ENCODE measurements at places on chromosomes 2 and 18.

GRCh38 chr2:10665833-10666232 is 23.9 kb downstream of the NOL10 start:
- DNase-seq = no peak

DNA sequence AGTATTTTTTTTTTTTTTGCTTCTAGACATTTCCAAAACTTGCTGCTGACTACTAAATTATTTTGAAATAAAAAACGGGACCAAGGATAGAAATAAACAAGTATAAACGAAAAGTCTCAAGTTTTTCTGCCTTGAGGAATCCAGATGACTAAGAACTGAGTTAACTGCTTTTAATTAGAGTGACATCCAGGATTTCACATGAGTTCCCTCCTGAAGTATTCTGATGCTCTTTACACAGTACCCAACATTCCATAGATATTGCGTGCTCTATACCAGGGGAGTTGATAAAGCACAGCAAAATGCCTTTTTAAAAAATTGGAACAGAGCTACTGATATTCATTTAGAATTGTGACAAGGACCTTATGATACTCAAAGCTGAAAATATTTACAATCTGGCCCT is 618.0 kb downstream of the CCDC85A start:
- no peak for DNase-seq

DNA sequence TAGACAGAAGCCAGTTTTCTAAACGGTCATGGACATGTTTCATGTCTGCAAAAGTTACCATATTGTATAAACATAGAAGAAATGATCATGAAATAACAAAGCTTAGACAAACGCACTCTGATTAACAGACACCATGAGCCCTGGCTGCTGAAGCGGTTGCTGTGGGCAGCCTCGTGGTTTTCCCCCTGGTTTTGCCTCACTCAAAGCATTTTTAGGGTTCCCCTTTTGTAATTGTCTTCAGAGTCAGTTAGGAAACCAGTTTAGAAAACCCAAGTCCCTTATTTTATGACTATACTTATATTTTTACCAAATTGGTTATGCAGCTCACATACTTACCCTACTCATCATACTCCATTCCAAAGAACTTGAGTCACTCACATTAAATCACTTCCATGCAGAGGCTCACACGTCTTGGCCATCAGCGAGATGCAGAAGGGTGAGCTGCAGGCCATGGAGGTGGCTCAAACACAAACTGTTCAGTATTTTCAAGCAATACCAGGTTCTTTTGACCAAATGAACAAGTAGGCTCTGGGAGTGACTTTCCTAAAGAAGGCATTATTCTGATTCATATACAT is 105.6 kb upstream of the SALL3 start:
- no peak for DNase-seq

GRCh38 chr2:111618978-111619902 is 264.8 kb downstream of the ANAPC1 start:
- no peak for DNase-seq

- no peak for DNase-seq
These were observed 244.3 kb downstream of the SETBP1 start for GRCh38 chr18:44924785-44925499.

DNA sequence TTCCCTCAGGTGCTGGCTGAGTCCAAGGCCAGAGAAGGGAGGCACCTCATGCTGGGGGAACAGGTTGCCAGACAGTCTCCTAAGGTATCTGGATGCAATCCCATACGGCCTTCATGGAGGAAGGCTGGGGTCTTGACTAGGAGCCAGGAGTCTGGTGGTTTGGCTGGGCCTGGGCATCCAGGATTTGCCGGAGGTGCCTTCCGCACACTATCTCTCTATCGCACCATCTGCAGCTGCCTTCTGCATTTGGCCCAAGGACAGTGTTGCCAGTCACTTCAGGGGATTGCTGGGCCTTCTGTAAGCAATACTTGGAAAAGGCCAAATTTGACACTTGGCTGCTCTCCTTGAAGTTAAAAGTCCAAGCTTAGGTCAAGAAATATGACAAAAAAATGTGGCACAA is 327.2 kb downstream of the EN1 start:
- no peak for DNase-seq

- DNase-seq = no peak
These were observed 261.3 kb upstream of the CCDC68 start for GRCh38 chr18:55220523-55220922.

- no peak for DNase-seq
These were observed 1.7 kb upstream of the CATIP start for GRCh38 chr2:218354850-218355443.

GRCh38 chr2:222878877-222879603 is 18.2 kb downstream of the ACSL3 start:
- no peak for DNase-seq

DNA sequence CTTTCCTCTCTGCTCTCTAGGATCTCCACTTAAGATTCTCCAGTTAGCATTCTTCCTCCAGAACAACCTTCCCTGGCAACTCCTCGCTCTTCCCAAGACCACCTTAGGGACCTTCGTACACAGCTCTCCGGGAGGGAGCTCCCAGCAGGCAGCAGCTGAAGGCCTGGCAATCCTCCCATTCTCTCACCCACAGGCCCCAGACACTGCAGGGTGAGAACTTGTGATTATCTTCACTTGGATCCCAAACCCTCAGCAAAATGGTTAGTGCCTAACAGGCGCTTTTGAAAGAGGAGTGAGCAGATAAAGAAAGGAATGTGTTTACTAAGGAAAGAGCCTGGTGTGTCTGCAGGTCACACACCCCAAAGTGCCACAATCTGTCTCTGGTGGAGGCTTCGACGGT is 83.8 kb upstream of the SNTG2 start:
- no peak for DNase-seq

GRCh38 chr2:197498235-197498936 is 1.3 kb downstream of the HSPD1 start:
- no peak for DNase-seq

- DNase-seq = no peak
These were observed 1888.3 kb upstream of the CELF4 start for GRCh38 chr18:39453882-39454281.

GRCh38 chr2:150081775-150082481 is 405.5 kb downstream of the RND3 start:
- no peak for DNase-seq

GRCh38 chr18:24530630-24531111 is 70.2 kb downstream of the HRH4 start:
- DNase-seq = no peak

DNA sequence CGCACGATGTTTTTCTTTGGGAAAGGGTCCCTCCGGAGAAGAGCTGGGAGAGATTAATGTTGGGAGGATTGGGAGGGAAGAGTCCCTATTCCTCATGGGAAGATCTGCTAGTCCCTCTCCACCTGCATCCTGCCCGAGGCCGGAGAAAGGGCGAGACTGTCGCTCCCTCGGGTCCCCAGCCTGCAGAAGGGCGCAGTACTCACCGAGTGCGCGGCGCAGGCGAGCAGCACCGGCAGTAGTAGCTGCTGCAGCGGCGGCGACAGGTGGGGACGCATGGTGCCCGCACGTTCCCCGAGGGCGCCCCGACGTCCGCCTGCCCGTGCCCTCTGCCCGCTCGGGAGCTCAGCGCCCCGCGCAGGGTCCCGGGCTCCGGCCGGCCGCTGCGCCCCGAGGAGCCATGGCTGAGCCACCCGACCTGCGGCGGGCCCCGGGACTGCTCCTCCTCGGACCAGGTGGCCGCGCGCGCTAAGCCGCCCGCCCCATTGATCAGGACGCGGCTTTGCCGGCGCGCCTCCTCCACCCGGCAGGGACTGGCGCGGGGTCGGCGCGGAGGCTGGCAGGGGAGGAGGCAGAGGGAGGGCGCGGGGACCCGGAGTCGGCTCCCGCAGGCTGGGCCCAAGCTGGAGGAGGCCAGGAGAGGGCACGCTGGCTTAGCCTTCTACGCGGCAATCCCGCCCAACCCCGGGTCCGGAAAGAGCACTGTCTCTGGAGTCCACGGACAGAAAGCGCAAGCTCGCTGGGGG is at the start of gene SCTR:
Gene SCTR, minus strand, starts transcription at position 532 of the 743 bp plus-strand sequence. Its CDS starts 257 bp downstream, at position 275.
- DNase-seq = no peak

GRCh38 chr2:66240286-66240685 is 194.6 kb upstream of the MEIS1 start:
- DNase-seq = no peak

DNA sequence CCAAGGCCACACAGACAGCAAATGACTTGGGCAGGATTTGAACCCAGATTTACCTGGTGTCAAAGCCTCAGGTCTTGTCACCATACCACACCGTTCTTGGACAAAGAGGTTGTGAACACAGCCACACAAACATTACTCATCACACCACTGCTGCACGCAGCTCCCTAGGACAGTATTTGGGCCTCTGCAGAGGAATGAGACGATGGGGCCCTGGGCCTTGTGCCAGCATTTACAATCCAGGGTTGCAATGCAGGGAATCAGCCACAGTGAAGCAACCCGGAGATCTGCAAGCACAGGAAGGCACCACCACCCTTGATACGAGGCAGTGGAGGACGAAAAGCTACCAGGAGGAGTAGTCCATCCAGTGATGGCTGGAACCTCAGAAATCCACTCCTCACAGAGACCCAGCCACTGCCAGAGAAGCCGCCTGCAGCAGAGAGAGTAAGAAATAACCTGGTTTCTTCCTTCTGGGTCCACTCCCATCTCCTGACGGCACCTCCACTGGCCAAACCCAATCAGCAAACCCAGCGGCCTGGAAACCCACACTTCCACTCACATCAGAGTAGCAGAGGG is 3.7 kb upstream of the MTCL1 start:
- no peak for DNase-seq

DNA sequence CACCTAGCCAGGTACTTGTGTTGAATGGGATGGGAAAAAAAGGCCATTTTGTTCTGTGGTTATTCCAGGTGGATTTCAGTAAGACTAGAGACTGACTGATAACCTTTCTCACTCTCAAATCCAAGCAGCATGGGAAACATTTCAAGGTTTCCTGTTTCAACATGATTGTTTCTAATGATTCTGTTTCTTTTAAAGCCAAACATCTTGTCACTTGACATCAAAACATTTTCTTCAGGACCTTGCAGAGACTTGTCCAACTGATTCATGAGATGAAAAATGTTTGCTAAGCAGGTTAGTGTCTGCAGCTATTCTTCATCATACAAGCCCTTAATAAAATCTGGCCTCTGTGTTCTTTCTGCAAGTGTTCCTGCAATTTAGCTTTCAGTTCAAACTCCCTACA is 456.5 kb upstream of the CWC22 start:
- DNase-seq = no peak

DNA sequence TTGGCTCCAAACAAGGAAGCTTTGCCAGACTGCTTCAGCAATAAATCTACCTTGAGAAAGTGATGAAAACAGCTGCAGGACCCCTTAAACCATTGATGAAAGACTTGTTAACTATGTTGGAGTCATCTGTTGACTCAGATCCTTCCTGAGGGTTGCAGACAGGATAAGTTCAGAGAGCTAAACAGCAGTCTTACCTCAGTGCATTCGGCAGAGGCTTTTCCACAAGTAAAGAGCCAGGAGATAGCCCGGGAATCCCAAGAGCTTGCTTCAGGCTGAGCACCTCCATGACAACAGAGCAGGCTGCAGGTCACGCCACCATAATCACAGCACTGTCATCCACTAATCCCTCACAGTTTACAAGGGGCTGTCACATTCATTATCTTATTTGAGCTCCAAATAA is 23.7 kb downstream of the KIAA2012 start:
- no peak for DNase-seq

GRCh38 chr2:31947871-31948270 is 62.9 kb downstream of the MEMO1 start:
- DNase-seq = no peak

All from stimulated activated CD4-positive, alpha-beta T cell treated with anti-CD3 and anti-CD28 coated beads, Interleukin-1b, Interleukin-23, amount 100 ng/mL, for 24 hours (primary cell).